T-helper 2 cell (primary cell): ENCODE measurements at places on chromosomes 2 and 18.

GRCh38 chr18:44878335-44878734, 197.6 kb downstream of the SETBP1 start:
- DNase-seq, result no peak

GRCh38 chr2:236597629-236598028, 28.0 kb downstream of the ACKR3 start:
- no peak for DNase-seq

DNA sequence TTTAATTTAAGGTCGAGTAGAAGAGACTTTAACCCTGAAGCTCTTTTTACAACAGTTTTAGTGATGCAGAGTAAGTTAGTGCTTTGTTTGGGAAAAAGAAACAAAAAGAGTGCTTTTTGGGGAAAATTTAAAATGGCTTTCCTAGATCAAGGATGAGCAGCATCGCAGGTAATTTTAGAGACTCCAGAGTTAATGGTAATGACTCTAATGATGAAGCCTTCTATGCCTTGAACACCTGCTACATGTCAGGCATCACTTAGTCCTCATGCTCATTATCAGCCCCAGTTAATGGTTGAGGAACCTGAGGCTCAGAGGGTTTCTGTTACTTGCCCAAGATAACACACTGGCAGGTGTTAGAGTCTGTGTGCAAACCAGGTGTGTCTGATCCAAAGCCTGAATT, 167.8 kb downstream of the ACOXL start:
- DNase-seq, result no peak

- no peak for DNase-seq
These were observed 9.7 kb downstream of the ECEL1 start for GRCh38 chr2:232477751-232478510.

- DNase-seq, result no peak
These were observed 167.0 kb upstream of the HAAO start for GRCh38 chr2:42959234-42960001.

DNA sequence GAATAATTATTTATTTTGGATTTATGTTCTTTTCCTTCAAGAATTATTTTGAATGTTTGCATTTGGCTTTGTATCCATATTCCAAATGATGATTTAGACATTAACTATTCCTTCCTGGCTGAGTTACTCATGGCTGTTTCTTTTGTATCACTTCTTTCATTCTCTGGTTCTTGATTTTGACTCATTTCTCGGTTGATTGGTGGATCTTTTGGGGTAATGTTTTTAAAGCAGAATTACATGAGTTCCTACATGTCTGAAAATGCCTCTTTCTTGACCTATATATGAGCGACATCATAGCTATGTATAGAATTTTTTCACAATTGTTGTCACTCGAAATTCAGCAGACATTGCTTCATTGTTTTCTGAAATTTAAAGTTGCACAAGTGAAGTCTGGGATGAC, 39.5 kb downstream of the CYP26B1 start:
- DNase-seq, result no peak

DNA sequence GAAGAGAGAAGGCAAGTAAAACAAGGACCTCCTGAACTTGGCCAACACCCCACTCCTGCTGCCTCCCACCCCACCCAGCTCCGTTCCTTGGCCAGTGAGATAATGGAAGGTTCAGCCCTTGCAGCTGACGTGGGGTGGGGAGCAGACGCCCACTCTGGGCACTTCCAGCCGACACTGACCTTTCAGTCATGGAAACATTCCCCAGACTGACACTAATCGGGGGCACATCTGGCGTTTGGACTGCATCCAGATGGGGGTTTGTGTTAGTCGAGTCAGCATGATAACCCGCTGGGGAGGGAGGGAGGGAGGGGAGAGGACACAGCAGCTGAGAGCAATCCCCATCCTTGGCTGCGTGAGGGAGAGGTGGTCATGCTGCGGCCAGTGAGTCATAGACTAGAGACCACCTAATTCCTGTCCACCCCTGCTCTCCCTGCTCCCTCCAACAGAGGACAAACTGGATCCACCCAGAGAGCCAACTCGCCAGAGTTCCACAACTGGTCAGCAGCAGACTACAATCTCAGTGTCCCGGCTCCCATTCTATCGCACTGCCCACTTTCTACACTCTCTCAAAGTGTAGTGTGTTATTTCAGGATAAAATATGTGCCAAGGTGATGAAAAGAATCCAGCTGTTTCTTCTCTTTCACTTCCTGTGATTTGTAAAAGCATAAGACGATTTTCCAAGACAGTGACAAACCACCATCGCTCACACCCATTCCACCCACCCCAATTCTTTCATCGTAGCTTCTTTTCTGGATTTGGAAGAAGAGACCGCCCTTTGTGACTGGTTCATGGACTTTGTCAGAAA, 115.4 kb upstream of the PKDCC start:
- no peak for DNase-seq

GRCh38 chr2:45570671-45571334, 40.3 kb downstream of the SRBD1 start:
- no peak for DNase-seq

DNA sequence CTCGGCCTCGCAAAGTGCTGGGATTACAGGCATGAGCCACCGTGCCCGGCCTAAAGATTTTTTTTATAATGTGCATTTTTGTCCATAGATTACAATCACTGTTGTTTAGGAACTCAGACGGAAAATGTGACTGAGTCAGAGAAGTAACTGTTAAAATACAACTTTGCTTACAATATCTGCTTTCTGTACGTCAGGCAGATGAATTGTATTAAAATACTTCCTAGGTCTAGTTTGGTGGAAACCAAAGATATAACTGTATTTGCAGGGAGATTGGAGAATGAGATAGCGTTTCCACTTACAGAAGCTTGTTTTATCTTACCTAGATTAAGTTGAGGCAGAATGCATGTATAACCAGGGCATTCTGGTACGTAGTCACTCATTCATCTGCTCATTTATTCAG, 36.7 kb downstream of the ASAP2 start:
- no peak for DNase-seq

DNA sequence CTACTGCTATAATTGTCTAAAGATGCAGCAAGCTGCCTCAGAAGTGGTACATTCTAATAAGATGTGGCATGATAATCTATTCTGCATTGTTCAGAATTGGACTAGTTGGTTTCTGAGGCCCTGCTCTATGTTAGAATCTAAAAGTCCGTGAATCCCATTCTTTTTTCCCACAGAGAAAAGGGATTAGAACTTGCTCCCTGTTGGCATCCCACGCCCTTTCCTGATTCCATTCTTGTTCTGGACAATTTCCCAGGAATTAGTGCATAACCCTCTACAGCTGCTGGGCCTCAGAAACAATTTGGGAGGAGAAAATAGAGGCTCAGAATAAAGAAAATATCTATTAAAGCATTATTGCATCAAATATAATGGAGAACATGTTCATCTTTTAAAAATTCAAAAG, 282.7 kb downstream of the NRXN1 start:
- no peak for DNase-seq

- DNase-seq, result no peak
These were observed 529.1 kb upstream of the CDH7 start for GRCh38 chr18:65221736-65222135.

GRCh38 chr2:208210688-208211451, 21.0 kb upstream of the C2orf80 start:
- DNase-seq, result no peak

GRCh38 chr2:128365217-128365905, 46.7 kb upstream of the HS6ST1 start:
- no peak for DNase-seq

DNA sequence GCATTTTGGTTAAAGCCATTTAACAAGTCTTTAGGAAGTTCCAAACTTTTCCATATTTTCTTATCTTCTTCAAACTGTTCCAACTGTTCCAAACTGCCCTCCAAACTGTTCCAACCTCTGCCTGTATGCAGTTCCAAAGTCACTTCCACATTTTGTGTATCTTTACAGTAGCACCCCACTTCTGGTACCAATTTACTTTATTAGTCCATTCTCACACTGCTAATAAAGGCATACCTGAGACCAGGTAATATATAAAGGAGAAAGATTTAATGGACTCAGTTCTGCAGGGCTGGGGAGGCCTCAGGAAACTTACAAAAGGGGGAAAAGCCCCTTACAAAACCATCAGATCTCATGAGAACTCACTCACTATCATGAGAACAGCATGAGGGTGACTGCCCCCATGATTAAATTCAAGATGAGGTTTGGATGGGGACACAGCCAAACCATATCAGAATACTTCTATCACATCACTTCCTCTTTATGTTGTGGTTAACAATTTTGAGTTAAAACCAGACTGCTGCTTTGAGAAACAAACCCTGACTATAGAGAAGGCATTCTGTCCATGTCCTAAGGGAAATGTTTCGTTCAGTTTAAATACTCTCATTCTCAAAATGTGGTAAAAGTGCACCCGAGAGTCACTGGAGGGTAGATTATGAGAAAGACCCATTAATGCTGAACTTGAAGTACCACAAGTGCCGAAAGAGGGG, 11.0 kb downstream of the IL18R1 start:
- DNase-seq, result no peak

DNA sequence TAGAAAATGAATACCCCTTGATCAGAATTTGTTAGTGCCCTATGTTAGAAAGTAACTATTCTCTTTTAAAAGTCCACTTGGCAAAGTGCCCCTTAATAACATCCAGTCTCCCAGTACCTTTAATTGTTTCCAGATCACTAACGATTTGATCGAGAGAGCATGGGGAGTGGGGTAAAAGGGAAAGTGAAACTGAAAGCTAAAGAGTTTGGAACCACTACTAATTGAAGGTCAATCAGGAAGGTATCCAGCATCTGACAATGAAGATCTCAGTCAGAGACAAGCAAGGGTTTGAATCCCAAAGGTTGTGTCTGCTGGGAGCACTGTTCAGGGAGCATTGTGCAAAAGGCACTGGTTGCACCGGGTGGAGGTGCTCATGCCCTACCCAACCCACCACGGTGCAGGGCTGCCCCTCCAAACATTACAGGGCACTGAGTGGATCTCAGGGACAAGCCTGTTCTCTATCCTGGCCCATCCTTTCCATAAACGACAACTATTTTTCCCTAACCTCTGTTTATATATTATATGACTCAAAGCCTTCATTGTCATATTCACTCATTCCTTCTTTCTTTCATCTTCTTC, 14.6 kb upstream of the RIT2 start:
- no peak for DNase-seq

- no peak for DNase-seq
These were observed 38.4 kb downstream of the CAB39 start for GRCh38 chr2:230751062-230751461.

DNA sequence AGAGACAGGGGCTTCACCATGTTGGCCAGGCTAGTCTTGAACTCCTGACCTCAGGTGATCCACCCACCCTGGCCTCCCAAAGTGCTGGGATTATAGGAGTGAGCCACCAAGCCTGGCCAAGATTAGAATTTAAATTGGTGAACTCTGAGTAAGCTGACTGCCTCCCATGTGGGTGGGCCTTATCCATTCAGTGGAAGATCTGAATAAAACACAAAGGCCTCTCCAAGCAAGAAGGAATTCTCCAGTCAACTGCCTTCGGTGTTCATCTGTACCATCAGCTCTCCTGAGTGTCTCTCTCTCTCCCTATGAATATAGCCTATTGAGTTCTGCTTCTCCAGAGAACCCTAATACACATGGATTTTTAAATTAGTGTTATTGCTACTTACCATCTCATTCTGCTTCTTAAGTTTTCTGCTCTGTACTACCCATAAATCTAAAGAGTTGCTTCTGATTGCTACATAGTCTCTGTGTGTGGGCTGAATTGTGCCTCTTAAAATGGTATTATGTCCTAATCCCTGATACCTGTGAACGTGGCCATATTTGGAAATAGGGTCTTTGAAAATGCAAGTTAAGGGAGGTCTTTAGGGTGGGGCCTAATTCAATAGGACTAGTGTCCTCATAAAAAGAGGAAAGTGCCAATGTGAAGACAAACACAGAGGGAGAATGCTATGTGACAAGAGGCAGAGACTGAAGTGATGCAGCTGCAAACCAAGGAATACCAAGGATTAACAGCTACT, 36.3 kb downstream of the FBXO11 start:
- DNase-seq, result no peak

DNA sequence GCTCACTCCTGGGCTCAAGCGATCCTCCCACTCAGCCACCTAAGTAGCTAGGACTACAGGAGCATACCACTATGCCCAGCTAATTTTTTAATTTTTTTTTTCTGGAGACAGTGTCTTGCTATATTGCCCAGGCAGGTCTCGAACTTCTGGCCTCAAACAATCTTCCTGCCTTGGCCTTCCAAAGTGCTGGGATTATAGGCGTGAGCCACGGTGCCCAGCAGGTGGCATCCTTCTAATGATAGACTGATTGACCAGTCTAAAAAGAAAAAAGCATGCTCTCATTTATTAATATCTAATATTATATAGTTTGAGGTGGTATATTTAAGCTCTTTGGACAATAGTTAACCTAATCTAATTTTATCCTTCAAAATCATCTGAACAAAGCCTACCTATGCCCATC, 198.6 kb downstream of the CAMKMT start:
- DNase-seq, result no peak
